ENCODE measurements at places on chromosomes 1 and 21.

DNA sequence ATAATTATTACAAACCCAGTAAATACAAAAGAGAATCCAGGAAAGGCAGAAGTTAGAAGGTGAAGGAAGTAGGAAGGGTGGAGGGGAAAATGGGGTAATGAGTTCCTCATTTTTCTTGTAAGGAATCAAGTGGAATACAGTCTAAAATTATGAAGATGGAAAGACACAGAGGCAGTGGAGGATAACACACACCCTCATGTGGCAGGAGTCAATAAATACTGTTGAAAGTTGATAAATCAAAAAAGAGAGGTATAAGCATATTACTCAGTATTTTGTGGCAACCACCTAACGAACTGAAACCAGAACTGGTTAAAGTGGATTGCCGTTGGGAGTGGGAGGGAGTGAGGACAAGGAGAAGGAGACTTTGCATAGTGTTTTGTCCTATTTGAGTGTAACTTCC is 78.6 kb upstream of the SLC44A3 start:
- no peak for DNase-seq

DNA sequence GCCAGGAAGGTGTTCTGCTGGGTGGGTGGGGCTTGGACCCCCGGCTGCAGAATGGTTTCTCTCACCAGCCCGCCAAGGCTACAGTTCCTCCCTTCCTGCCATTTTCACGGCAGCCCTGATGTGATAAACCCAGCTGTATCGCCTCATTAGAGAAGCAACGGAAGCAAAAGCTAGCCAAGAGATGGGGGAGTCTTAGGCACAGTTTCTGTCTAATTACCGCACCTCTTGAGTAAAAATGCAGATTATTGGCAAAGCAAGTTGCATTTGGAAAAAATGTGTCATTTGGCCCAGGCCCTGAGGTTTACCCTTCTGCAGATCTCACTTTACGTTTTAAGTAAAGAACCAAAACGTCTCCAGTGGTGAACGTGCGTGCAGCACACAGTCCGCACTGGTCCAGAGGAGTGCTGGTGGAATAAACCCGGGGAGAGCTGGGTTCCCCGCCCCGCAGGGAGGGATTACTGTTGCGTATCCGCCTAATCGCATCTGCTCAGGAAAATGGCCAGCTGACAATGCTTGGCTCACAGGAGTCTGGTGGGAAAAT is 109.9 kb downstream of the GALNT2 start:
- DNase-seq, result peak; percentile 69

- DNase-seq, result no peak
Measured at GRCh38 chr1:108664481-108664880, 3.6 kb upstream of the HENMT1 start.

DNA sequence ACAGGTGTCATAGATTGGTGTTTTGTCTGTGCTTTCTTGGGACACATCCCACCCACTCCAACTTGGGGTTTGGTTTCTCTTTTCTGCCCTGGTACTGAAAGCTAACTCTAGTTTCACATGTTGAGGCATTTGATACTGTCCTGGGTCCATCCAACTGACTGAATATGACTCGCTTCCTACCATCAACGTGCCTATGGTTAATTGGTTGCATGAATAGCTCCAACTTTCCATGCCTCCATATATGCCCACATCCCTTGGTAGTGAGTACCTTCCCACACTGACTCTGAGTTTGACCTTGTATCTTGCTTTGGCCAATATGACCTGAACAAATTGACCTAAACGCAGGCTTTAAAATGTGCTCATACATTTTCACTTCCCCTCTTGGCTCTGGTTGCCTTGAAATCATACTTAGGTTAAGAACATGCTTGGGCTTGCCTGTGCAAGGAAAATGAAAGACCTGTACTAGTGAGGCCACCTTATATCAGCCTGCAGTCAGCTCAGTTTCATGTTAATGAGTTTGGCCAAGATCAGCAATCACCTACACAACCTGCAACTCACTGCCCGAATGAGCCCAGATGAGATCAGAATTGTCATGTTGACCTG is 81.0 kb upstream of the KCNK2 start:
- DNase-seq, result no peak
